ENCODE measurements at places on chromosomes 5 and 9.

- DNase-seq: no peak
Measured at GRCh38 chr5:39780347-39780746, 355.6 kb upstream of the DAB2 start.

GRCh38 chr9:89753472-89754055 lies 148.8 kb downstream of the GADD45G start:
- no peak for DNase-seq

GRCh38 chr5:154962494-154962893 lies 21.6 kb downstream of the MRPL22 start:
- DNase-seq: no peak

- DNase-seq: no peak
Measured at GRCh38 chr9:33143241-33143661, 23.9 kb downstream of the B4GALT1 start.

- DNase-seq: no peak
Measured at GRCh38 chr5:108862211-108862610, 114.5 kb downstream of the FER start.

DNA sequence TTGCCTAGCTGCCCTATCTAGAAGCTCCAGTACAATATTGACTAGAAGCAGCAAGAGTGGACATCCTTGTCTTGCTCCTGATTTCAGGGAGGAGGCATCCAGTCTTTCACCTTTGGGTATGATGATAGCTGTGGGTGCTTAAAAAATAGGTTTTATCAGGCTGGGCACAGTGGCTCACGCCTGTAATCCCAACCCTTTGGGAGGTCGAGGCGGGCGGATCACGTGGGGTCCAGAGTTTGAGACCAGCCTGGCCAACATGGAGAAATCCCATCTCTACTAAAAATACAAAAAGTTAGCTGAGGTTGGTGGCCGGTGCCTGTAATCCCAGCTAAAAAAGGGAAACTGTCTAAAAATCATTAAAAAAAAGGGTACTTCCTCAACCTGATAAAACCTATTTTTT lies 2.0 kb upstream of the CAMSAP1 start:
- DNase-seq: no peak

DNA sequence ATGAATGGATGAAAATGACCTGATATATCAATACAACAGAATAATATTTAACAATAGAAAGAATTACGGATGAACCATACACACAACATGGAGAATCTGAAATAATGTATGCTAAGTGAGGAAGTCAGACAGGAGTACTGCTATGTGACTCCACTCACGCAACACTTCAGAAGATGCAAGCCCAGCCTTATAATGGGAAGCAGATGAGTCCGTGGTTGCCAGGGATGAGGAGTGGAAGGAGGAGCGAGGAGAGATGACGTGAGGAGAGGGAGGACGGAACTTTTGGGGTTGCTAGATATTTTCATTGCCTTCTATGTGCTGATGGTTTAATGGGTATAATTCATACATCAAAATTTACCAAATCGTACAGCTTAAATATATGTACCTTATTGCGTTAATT lies 55.4 kb upstream of the ERCC6L2 start:
- no peak for DNase-seq

- DNase-seq: peak; percentile 2
Measured at GRCh38 chr5:83927140-83927733, 206.6 kb upstream of the HAPLN1 start.

- no peak for DNase-seq
Measured at GRCh38 chr9:127598839-127599549, 13.1 kb upstream of the STXBP1 start.

- no peak for DNase-seq
Measured at GRCh38 chr5:103092676-103093075, 27.3 kb downstream of the GIN1 start.

- DNase-seq: peak; percentile 64
Measured at GRCh38 chr5:45696206-45696836, at the start of gene HCN1. TSS of gene HCN1 (minus strand) at chr5:45696380.

GRCh38 chr5:174312270-174312617 lies 266.7 kb downstream of the NSG2 start:
- DNase-seq: no peak

GRCh38 chr9:113828221-113828620 lies 47.9 kb upstream of the ZNF618 start:
- DNase-seq: no peak

- DNase-seq: no peak
Measured at GRCh38 chr9:135488527-135488926, 8.9 kb downstream of the PPP1R26 start.

GRCh38 chr5:93602241-93603077 lies 19.4 kb downstream of the NR2F1 start:
- DNase-seq: no peak

DNA sequence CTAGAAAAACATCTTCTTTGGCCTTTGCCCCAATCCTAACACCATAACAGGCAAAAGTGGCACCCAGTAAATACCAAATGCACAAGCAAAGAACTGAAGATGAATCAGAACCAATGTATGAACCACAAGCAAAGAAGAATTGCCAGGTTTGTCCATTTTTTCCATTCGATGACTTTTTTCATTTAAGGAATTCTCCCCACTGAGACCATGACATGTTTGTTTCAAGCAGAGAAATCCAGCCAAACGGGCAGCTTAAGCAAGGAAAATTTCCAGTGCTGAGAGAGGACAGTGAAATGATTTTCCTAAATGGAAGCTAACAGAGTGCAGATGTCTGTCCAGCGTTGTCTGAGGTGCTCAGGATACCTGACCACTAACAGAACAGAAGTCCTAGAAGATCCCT lies 203.7 kb downstream of the ADAMTS12 start:
- DNase-seq: no peak

GRCh38 chr9:28464481-28465216 lies 891.4 kb upstream of the C9orf72 start:
- no peak for DNase-seq

GRCh38 chr5:57568136-57568535 lies 85.5 kb upstream of the ACTBL2 start:
- no peak for DNase-seq

GRCh38 chr9:9764821-9765220 lies 848.0 kb downstream of the PTPRD start:
- no peak for DNase-seq

Data from NCI-H2107 (cell line).